ENCODE measurements at places on chromosomes 2 and 18.

DNA sequence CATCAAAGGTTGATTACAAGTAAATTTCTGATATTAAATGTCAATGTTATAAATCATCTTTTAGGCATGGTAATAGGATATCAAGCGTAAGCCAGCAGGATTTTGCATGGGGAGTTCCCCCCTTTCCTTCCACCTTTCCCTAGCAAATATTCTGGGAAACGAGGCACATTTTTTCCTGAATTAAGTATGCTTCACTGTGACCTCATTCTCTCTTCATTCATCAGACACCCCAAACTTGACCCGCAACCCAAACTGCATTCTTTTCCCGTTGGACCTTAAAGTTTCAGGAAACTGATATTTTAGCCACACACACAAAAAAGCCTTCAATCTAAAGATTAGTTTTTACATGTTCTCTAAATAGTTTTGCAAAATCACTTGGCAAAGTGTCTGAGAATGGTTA, 214.5 kb upstream of the CTAGE1 start:
- no peak for DNase-seq

DNA sequence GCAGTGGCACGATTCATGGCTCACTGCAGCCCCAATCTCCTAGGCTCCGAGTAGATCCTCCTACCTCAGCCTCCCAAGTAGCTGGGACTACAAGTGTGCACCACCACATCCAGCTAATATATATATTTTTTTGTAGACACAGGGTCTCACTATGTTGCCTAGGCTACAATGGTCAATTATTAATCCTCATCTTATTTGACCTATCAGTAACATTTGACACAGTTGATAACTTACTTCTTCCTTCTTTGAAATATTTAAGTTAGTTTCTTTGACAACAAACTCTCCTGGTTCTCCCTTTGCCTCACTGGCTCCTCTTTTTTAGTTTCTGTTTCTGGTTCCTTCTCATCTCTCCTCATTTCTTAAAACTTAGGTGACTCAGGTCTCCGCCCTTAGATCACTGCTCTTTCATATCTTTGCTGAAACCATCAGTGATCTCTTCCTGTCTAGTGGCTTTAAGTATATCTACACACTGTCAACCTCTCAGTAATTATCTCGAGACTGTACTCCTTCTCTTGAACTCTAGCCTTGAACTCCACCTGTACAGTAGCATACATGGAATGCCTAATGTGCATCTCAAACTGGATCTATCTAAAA, 11.5 kb downstream of the PGAP1 start:
- no peak for DNase-seq

DNA sequence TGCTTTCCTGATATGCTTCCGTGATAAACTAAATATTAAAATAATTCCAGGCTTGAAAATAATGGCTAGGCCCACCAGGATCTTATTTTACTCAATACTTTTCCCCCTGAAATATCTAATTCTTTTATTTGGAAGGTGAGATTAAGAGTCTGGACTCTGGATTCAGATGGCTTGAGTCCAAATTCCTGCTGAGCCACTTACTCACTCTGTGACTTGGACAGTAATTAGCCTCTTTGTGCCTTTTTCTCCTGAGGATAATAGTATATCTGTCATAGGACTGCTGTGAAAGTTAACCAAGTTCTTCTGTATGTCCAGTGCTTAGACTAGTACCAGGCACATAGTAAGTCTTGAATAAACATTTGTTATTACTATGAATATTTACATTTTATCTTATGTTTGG, 127.3 kb upstream of the ERBB4 start:
- DNase-seq = no peak

DNA sequence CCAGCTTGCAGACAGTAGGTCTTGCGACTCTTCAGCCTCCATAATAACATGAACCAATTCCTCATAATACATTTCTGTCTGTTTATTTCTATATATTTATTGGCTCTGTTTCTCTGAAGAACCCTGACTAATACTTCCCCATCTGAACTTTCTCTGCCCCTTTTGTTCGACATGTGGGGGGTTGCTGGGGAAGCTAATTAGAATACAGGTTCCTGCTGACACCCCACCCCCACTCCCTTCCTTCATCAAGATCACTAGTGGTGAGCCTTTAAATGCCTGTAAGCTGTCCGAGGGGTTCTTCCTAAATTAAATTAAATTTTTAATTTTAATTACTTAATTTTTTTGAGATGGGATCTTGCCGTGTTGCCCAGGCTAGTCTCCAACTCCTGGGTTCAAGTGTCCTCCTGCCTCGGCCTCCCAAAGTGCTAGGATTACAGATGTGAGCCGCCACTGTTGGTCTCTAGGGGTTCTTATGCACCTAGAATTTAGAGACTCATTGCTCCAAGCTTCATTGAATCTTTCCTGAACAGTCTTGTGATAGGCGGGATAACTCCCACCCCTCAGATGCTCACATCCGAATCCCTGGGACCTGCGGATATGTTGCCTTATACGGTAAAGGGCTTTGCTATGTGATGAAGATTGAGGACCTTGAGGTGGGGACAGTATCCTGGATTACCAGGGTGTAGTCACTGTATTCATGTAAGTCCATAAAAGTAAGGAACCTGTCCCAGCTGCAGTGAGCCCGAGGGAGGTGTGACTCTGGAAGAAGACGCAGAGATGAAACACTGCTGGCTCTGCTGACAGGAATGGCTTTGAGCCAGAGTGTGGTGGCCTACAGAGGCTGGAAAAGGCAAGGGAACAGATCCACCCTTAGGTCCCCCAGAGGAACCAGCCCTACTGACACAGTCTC, 26.2 kb downstream of the HPCAL1 start:
- no peak for DNase-seq

DNA sequence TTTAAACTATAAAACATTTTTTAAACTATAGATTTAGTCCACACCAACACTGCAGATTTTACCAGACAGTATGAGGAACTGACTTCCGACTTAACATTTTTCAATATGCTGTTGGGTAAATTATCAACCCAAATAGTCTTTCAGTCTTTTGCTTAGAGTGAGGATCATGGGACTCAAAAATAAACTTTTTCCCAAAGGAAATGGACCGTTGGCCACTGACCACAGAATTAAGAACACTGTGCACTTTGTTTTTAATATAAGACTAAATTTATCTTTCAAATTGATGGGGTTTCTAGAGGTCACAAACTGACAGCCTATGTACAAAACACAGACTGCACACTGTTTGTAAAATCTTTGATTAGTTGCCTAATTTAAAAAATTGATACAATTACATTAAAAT, 44.9 kb downstream of the FIGN start:
- no peak for DNase-seq

- no peak for DNase-seq
These were observed 60.4 kb downstream of the DYSF start for GRCh38 chr2:71513721-71514120.

GRCh38 chr2:183564726-183565125, 440.5 kb downstream of the NUP35 start:
- no peak for DNase-seq

- peak; percentile 3 for DNase-seq
These were observed 318.2 kb downstream of the RND3 start for GRCh38 chr2:150169237-150169629.

DNA sequence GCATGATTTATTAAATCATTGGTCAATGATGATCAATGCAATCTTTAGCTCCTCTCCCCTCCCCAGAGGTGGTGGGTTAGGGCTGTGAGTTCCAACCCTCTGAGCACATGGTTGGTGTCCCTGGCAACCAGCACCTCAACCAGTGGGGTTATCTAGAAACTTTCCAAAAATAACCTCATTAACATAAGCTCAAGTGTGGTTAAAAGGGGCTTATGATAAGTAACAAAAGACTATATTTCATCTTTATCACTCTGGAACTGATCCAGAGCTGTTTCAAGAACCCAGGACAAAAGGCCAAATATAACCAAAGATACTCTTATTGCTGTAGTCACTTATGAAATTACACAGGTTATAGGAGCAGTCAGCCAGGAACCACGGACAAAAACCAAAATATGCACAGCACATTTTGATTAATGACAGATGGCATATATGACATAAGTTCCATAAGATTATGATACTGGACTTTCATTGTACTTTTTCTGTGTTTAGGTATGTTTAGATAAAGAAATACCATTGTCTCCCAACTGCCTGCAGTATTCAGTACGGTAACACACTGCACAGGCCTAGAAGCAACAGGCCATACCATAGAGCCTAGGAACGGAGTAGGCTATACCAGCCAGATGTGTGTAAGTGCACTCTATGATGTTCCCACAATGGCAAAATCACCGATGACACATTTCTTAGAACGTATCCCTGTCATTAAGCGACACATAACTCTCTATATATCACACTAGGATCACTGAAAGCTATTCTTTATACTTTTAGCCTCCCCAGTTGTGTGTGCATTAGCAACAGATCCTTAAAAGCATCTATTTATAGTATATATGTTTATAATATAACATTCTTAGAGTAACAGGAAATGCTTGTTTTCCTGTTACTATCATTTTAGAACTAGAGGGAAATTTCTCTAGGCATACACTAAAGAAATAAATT, 31.9 kb downstream of the KIDINS220 start:
- DNase-seq = no peak
